Glutamatergic neuron (in vitro differentiated cells): ENCODE measurements at places on chromosomes 4 and X.

GRCh38 chr4:5928844-5929420, 36.0 kb upstream of the CRMP1 start:
- no peak for DNase-seq

GRCh38 chr4:83112231-83112630, 2.3 kb downstream of the PLAC8 start:
- no peak for DNase-seq

DNA sequence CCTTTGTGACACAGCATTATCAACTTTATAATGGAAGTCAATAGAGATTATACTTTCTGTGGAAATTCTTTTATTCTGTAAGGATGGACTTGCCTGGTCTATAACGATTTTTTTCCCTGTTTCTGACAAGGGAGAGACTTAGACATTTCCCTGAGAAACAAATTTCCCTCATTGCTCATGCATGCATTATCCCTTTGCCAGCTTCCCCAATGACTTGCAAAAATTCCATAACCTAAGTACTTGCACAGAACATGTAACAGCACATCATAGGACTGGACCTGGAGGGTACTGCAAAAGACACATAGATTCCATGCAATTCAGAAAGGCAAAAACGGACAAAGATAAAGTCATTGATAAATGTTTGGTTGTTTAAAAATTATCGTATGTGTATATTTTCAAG, 166.7 kb downstream of the FHIP1A start:
- DNase-seq = no peak

GRCh38 chr4:99529228-99529627, 18.4 kb downstream of the C4orf17 start:
- no peak for DNase-seq

DNA sequence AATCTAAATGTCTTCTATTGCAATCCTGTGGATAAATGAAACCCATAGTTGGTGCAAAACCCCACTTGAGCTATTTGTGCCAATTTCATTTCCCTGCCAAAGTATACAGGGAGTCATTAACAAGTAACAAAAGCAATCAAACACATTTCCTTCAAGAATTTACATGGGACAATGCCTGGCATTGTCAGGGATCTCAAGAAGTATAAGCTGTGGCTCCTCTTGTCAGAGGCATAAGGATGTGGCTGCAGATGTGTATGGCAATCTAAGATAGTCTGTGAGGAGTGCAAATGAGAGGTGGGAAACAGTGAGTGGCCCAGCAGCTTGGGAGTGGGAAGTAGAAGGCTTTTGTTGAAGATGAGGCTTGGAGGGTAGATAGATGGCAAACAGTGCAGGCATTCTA, 58.0 kb upstream of the SCML1 start:
- no peak for DNase-seq

GRCh38 chr4:151537687-151538086, 128.7 kb downstream of the FHIP1A start:
- DNase-seq = no peak

DNA sequence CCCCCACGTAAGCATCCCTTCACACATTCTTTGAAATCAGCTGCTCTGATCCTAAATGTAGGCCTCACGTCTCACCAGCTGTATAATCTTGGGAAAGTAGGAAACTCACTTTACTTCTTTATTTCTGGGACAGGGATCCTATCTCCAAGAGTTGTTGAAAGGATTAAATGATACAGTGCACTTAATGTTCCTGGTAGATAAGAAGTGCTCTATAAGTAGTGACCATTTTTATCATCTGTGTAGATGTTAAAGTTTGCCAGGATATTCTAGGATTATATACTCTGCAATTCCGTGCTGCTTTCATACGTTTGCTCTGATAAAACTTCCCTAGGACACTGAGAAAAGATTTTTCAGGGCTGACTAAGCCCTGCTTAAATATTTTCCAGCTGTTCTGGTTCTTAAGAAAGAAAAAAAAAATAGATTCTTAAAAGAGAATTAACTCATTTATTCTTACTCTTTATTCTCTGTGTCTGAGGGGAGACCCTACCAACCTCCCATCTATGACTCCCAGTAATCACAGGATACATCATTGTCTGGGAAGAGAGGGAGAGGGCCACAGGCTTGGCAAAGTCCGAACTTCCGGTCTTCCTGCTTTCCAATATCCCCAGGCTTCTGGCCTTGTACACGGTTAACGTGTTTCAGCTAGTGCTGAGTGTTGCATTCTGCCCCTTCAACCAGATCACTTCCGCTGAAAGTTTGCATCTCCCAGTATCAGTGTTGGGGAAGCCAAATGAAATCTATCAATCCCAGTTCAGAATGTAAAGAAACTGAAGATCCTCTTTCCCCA, 269.2 kb downstream of the TRIML1 start:
- no peak for DNase-seq

DNA sequence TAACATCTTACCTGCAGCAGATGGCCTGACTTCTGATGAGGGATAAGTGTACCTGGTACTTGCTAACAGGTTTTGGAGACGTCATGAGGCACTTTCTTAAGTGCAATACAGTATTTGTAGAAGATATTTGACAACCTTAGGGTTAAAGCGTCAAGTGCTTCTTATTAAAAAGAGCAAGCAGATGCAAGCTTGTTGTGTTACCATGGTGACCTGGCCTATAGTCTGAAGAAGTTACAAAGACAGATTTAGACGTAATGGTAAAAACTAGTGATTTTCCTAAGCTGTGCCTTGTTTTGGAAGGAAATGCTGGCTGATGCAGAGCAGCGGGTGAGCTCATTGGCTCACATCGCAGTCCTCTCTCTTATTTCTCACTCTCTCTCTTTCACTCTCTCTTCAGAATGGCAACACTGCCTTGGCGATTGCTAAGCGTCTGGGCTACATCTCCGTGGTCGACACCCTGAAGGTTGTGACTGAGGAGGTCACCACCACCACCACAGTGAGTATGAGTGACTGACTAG, 243.6 kb downstream of the ANK2 start:
- DNase-seq = no peak

DNA sequence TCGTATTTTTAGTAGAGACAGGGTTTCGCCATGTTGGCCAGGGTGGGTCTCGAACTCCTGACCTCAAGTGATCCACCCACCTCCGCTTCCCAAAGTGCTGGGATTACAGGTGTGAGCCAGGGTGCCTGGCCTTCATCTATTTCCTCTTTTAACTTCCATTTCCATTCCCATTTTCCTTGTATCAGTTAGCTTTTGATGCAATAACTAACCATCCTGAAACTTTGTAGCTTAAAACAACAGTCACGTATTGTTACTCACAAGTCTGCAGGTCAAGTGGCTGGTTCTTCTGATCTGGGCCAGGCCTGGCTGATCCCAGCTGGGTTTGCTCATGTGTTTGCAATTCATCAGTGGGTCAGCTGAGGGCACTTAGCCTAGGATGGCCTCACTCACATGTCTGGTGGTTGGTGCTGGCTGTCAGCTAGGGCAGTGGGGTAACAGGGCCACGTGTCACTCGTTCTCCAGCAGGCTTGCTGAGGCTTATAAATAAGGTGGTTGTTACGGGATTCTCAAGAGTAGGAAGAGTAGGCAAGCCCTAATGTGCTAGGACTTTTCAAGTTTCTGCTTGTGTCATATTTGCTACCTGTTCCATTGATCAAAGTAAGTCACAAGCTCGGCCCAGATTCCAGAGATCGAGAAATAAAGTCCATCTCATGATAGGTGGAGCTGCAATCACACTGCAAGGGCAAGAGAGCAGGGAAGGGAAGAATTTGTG, 88.2 kb downstream of the SOWAHB start:
- DNase-seq = no peak
